Iris pigment epithelial cell (primary cell): ENCODE measurements at places on chromosomes 4 and X.

GRCh38 chrX:11968991-11969390, 169.3 kb upstream of the FRMPD4 start:
- peak; percentile 56 for DNase-seq

DNA sequence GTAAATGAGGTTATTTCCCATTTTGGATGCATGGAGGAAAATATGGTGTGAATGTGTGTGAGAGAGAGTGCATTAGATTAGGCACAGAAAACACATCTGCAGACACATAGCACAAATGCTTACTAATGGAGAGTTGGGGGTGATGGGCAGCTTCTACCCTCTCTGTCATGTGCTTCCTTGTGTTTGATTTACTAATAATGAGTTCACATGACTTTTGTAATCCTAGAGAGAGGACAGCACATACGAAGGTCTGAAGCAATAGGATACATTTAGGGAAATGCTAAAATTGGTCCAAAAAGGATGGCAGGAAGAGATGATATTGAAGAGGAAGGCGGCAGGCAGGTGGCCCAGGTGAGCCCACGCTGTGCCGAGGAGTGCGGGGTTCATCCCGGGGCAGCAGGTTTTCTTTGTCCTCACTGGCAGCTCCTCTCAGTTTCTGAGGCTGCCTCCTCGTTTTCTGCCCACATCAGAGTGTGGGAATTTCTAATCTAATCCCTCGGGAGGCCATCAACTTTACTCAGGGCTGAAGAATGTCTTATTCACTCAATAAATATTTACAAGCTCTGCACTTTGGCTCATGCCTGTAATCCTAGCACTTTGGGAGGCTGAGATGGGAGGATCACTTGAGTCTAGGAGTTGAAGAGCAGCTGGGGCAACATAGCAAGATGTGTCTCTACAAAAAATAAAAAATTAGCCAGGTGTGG, 15.9 kb upstream of the MAP9 start:
- DNase-seq = peak; percentile 86

- DNase-seq = no peak
Measured at GRCh38 chr4:55458611-55459010, 62.9 kb downstream of the TMEM165 start.

DNA sequence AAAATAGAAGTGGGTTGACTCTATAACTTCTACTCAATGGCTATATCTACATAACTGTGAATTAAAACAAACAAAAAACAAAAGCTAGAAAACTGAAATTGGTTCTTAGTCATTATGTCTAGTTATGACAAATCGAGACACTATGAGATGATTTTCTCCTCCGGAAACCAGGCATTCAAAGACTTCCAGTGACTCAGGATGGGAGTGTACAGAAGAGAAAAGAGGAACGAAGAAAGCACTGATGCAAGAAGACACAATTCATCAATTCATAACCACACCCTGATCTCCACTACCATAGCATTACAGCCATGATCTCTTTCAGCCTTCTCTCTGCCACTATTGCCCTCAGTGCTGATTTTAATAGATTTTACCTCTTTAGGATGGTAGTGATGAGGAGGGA, 253.6 kb downstream of the CBLL2 start:
- DNase-seq = peak; percentile 75

GRCh38 chrX:68822641-68823410, 6.0 kb upstream of the EFNB1 start:
- DNase-seq = peak; percentile 55

GRCh38 chr4:153787575-153787974, 1.3 kb downstream of the SFRP2 start:
- no peak for DNase-seq

DNA sequence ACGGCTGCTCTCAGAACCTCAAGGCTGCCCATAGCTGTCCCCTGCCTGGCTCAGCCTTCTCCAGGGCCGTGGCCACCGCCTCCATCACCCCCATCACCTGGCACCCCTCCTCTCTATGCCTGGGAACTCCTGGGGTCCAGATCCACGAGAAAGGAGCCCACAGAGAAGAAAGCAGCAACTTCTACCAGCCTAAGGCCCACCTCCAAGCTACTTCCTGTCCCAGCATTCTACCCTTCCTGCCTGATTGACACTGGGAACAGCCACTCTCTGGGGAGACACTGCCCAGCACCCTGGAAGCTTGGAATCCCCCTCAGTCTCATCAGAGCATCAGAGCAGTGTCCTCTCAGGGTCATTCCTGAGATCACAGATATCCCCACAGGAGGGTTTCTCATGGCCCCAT, 36.9 kb upstream of the PROM1 start:
- no peak for DNase-seq

GRCh38 chr4:150001815-150002214, 76.4 kb upstream of the DCLK2 start:
- DNase-seq = peak; percentile 65

DNA sequence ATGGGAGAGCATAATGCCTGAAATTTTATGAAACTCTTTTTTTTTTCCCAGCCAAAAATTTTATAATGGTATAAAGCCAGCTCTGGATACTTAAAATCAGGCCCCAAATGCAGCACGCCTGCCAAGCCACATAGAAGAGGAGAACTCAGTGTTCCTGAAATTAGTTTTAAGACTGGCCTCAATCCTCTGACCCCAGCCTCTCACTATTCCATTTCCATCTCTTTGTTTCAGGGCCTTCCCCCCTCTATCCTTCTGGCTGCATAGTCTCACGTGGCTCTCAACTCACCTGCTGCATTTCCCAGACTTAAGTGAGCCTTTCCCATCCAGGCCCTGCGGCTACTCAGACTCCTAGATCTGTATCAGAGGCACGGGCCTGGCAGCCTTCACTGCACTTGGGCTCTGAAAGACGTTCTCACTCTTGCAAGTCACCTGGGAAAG, 5.2 kb upstream of the CBR4 start:
- no peak for DNase-seq

- peak; percentile 77 for DNase-seq
Measured at GRCh38 chrX:28586981-28587551, at the start of gene IL1RAPL1. Gene IL1RAPL1, plus strand, starts transcription at chrX:28587446.

DNA sequence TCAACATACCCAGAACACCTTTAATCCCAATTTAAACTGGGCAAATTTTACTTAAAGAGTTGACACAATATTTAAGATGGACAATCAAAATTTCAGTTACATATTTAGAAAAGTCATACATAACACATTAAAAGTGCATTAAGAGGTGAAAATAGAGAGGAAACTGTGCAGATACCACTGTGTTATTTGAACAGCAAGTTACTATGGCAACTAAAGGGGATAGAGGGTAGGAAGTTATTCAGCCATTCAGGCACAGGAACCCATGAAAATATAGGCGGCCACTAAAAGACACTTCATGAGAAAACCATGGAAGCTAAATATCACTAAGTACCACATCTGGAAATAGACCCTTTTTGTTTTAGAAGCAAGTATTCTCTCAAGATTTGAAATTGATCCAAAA, 75.1 kb downstream of the PDGFC start:
- no peak for DNase-seq

DNA sequence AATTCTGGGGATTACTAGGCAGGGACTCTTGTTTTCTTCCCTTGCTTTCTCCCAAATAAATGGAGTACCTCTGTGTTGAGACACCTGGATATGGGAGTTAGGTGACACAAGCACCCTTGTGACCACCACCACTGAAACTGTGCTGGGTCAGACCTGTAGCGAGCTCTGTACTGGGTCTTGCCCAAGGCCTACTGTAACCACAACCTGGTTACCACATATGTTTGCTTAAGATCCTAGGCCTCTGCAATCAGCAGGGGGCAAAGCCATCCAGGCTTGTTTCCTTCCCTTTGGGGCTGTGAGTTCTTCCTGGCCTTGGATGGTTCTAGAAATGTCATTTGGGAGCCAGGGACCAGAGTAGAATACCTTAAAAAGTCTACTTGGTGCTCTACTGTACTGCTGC, 49.4 kb downstream of the LPAR4 start:
- no peak for DNase-seq

GRCh38 chr4:41865981-41866798, 69.0 kb upstream of the TMEM33 start:
- no peak for DNase-seq

- no peak for DNase-seq
Measured at GRCh38 chrX:1093586-1094421, 118.6 kb downstream of the CRLF2 start.

DNA sequence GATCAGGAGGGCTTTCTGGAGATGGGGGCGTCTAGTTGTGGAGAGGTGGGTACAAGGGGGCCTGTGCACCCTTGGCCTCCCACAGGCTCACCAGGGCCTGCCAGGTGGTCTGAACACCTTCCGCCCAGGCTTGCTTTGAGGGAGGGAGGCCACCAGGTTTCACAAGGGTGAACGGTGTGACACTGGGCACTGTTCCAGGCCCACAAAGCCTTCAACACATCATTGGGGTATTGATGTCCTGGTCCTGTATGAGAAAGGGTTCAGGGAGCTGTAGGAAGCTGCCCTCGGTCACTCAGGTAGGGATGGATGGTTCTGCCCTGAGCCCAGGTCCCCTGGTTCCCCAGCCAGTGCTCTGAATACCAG, 6.0 kb downstream of the HTRA3 start:
- no peak for DNase-seq

DNA sequence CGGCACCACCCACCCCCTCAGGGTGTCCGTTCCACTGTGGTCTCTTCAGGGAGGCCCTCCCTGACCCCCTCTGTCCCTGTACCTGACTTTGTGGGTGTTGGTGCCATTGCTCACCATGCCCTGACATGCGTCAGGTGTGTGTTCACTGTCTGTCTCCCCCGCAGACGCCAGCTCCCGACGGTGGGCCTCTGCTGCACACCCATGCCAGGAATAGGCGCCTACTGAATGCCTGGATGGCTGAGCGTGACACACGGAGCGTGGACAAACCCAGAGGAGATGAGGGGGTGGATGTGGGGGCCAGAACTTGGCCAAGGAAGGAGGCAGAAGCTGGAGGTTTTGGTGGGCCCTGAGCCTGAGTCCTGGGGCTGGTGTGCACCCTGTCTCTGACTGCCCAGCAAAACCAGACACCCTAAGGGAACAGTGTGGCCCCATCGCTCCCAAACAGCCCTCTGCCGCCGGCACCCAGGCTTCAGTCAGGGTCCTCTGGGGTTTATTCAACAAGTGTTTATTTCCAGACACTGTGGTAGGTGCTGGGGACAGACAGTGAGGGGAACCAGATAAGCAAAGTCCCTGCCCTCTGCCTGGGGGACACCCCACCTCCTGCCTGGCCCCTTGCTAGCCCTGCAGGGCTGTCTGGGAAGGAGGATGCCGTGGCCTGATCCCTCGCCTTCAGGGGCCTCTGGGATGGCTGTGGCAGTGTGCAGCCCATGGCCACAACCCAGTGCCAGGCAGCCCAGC, 76.9 kb downstream of the WFS1 start:
- no peak for DNase-seq

- peak; percentile 65 for DNase-seq
Measured at GRCh38 chr4:112099701-112100297, 45.5 kb upstream of the FAM241A start.

DNA sequence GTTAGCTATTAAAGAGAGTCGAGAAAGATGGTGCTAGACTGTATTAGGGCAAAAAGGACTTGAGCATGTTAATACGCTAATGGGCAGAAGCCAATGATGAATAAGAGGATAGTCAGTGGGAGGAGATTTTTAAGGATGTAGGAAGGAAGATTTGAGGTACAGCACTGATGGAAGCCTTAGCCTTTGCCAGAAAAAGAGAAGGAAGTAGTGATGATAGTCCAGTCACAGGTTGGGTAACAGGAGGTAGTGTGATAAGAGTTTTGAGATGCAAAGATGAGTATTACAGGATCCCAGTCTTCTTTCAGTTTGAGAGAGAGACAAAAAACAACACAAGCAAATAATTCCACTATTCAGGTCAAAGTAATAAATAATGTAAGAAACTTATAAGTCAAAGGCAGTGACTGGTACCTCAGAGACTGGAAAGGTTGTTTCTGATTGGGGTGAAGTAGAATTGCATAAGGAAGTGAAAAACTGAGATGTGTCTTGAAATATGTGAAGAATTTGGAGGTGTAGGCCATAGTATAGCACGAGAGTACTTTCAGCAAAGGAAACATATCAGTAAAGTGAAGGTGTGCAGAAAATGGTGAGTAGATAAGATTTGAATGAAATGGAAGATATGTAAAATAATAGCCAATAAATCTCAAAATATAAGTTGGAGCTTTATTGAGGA, 22.1 kb upstream of the NDNF start:
- DNase-seq = no peak

DNA sequence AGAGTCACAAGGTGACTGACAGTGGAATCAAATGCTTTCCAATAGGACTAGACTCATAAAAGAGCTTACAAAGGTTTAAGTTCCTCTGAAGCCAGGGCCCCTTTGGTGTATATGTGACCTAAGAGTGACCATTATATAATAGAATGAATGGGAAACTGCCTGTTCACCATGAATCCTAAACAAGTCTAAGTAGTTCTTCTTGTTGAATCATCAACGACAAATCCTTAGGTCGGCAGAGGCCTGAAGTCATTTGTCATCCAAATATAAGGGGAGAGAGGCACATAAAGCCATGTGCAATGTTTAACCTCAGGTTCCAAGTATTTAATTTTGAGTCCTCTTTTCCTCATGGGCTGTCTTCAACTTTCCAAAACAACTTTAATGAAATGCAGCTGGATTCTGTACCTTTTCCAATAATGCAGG, 122.4 kb downstream of the RASL11B start:
- peak; percentile 8 for DNase-seq

DNA sequence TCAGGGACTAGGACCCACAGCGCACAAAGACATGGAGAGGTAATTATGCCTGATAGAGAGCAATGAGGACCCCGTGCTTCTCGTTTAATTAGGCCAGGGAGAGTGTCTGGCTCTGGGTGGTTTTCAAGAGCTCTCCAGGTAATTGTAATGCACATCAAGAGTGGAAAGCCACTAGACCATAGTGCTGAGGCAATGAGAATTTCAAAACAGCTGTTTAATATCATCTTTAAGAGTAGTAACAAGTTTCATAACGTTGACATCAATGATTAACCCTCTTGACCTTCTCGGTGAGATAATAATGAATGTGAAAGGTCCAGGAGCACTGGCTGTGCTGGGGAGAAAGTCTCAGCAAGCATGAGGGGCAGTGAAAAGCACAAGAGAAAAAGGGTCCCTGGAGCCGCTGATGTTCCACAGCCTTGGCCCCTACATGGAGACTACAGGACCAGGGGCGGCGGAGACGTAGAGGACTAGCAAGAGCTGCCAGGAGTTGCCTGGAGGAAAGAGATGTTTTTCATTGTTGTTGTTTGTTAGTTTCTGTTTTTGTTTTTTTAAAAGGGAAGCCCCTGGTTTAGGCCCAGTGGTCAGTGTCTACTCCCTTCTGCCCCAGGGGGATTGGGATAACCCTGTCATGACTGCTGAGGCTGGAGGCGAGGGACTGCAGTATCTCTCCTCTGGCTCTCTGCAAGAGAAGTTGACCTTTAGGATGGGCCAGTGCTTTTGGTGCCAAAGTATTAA, 14.8 kb upstream of the CXCR3 start:
- DNase-seq = no peak
